ENCODE measurements at places on chromosomes 1 and 21.

DNA sequence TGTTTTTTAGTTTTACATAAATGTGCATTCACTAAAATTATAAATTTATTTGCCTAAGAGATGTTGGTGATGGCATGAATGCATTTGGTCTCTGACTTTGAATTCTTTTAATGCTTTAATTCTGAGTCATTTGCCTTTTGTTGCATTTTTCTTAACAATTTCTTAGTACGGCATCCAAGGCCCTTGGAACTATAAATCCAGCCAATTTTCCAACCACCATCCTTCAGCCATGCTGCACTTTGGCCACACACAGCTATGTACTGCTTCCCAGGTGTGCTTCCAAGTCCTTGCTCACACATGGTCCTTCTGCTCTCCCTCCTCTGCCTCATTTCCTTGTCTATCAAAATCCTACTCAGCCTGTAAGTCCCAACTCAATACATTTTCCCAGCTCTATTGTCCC is 161.0 kb downstream of the DHRS3 start:
- DNase-seq: no peak

- DNase-seq: peak; percentile 47
These were observed 41.5 kb downstream of the UBE4B start for GRCh38 chr1:10074059-10074851.

GRCh38 chr1:29634746-29635335 is 398.5 kb downstream of the PTPRU start:
- no peak for DNase-seq

- DNase-seq: no peak
These were observed 950 bp upstream of the LRP8 start for GRCh38 chr1:53328541-53329499.

GRCh38 chr21:21897275-21897883 is 899.2 kb downstream of the NCAM2 start:
- peak; percentile 10 for DNase-seq

DNA sequence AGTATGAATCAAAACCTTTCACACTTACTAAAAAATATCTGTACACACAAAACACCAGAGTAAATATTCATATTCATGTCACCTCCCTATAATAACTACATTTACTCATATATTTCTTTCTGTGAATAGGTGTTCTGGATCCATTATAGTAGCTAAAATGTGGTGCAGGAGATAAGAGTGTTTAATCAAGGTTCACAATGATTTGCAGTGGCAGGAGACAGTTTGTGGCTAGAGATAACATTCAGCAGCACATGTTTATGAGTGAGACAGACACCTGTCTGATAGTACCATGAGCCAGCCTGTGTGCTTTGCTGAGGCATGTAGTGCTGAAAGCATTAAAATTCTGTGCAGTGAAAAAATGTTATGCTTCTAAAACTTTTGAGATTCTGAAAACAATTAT is 410.3 kb downstream of the SRGAP2C start:
- DNase-seq: no peak

GRCh38 chr1:15557008-15557407 is 27.8 kb downstream of the AGMAT start:
- no peak for DNase-seq

GRCh38 chr1:88731475-88732269 is 47.6 kb downstream of the PKN2 start:
- no peak for DNase-seq

DNA sequence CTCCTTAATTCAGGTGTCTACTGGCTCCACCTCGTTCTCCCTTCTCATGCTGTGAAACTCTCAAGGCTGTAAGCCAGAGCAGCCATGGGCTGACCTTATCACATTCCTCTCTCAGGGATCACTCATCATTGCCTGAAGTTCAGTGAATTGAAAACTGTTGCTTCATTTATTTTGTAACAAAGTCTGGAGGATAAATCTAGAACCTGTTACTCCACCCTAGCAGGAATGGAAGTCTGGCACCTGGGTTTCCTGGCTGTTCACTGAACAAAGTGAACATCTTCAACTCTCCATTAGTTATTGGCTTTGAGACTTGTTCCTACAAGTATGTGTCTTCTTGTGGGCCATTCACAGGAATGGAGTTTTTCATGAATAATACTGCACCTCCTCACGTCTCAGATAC is 584.1 kb downstream of the PTPRU start:
- no peak for DNase-seq

- peak; percentile 58 for DNase-seq
These were observed 2.2 kb upstream of the RUNX3 start for GRCh38 chr1:24932284-24932683.

DNA sequence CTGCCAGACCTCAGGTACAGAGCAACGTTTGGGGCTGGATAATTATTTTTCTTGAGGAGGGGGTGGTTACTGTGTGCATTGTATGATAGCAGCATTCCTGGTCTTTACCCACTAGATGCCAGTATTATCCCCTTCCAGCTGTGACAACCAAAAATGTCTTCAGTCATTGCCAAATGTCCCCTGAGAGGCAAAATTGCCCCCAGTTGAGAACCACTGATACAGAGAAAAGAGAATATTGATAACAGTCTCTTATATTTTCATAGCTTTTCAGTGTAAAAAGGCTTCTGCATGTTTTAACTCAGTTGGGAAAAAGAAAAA is 51.8 kb upstream of the SYT14 start:
- no peak for DNase-seq

DNA sequence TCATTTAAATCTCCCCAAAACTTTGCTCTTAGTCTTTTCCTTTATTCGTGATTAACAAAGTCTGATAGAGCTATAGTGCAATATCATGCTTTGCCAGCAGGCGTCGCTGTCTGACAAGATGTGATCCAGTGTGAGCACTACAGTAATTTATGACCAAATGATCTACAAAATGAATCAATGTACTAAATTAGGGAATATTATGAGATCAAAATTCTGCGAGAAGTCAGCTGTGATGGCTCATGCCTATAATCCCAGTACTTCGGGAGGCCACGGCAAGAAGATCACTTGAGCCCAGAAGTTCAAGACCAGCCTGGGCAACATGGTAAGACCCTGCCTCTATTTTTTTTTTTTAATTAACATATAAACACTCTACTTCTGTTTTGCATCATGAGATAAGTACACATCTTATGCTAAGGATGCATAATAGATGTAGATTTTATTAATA is 3.6 kb upstream of the SPSB1 start:
- DNase-seq: peak; percentile 96

DNA sequence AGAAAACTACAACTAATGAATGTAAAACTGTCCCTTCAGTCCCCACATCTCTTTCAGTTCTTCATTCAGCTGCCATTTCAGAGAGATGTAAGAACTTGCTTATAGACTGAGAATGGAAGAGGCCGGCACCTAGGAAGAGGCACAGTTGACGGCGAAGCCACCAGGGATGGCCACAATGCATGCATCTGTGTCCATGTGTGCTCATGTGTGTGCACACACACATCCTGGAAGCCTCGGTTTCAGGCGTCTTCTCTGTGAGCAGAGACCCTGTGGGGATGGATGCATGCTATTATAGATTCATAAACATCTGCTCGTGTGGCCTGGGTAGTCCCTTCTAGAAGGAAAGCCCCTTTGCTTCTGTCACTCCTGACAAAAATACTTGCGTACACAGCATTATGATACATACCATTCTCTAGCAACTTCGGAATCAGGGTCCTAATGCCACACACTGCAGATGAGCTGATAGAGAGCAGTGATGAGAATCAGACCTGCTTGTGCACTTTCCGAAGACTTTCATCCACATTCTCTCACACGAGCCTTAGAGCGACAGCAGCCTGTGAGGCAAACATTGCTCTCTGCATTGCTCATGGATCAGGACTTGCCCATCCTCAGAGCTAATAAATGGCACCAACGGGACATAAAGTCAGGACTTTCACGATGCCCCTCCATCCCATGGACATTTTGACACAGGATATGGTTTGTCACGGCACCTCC is 12.4 kb upstream of the GPR61 start:
- DNase-seq: no peak

DNA sequence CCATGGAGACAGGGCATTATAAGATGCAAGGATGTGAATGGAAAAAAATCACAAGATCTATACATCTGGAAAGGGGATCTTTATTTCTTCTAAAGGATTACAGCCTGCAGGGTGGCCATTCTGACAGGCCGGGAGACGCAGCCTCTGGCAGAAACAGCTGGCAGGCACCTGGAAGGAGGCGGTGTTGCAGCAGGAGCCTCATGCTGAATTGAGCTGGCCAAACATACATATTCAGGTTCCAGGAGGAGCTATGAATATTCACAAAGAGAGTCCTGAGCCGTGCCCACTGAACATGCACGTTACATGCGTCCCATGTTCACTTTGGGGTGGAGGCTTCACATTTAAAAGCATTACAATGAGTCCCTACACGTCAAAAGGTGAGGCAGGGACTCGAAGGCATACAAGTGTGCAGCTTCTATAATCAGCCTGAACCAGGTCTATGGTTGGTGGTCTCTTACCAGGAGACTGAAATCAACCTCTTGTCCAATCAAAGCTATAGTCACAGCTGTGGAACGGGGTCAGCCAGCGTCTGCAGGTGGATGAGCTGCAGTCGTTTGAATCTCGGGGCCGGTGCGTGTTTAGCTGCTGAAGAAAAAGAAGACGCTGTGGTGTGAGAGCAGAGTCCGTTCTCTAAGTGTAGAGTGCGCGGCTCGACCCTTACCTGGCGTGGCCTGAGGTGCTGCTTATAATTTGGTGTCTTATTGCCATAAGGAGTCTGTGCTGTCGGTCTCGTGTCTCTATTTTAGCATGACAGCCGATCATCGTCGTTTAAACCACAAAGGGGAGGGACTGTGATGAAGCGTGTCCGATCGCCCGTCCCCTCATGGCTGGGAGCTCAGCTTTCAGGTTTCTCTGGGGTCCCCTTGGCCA is 183.0 kb downstream of the ETS2 start:
- no peak for DNase-seq

GRCh38 chr1:245481261-245481660 is 326.5 kb downstream of the KIF26B start:
- DNase-seq: no peak

GRCh38 chr1:14778898-14779865 is 180.7 kb downstream of the KAZN start:
- DNase-seq: peak; percentile 27
